ENCODE measurements at places on chromosomes 11 and 22. TPM values are rescaled to one million over a fixed set of nuclear protein-coding genes. Genes with fewer than 3 reads are reported as not detected.

DNA sequence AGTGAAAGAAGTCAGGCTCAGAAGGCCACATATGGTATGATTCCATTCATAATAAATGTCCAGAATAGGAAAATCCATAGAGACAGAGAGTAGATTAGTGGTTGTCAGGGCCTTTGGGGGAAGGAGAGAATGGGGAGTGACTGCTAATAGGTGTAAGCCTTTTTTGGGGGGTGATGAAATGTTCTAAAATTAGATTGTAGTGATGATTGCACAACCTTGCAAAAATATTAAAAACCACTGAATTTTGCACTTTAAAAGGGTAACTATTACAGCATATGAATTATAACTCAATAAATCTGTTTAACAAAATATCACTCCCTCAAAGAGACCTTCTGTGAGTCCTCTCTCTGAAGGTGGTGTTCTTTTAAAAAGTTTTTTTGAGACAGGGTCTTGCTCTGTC lies 72.3 kb upstream of the GRK3 start:
- no peak for DNase-seq

OR2AG1 gene
- not detected for total RNA-seq

MMP1 gene
- total RNA-seq, result not detected

CRYBA4 gene
- not detected for total RNA-seq

- no peak for DNase-seq
Observed at GRCh38 chr11:129144256-129144655, 47.9 kb downstream of the ARHGAP32 start.

DNA sequence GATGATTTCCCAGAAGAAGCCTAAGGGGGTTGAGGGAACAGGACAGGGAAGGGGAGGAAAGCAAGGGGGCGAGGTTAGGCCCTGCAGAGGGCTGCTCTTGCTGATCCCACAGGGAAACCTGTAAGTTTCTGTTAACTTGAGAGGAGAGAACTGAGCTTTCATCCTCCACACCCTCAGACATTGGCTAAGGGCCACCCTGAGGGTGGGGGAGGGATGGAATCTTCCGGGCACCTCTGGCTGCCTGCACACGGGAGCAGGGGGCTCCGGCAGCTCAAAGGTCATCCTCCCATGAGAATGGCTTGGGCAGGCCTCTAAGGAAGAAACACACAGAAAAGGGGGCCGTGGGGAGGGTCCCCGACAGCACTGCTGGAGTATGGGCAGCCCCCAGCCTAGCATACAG lies 108.1 kb downstream of the TSPAN18 start:
- no peak for DNase-seq

OR4D5 gene
- not detected for total RNA-seq

DNA sequence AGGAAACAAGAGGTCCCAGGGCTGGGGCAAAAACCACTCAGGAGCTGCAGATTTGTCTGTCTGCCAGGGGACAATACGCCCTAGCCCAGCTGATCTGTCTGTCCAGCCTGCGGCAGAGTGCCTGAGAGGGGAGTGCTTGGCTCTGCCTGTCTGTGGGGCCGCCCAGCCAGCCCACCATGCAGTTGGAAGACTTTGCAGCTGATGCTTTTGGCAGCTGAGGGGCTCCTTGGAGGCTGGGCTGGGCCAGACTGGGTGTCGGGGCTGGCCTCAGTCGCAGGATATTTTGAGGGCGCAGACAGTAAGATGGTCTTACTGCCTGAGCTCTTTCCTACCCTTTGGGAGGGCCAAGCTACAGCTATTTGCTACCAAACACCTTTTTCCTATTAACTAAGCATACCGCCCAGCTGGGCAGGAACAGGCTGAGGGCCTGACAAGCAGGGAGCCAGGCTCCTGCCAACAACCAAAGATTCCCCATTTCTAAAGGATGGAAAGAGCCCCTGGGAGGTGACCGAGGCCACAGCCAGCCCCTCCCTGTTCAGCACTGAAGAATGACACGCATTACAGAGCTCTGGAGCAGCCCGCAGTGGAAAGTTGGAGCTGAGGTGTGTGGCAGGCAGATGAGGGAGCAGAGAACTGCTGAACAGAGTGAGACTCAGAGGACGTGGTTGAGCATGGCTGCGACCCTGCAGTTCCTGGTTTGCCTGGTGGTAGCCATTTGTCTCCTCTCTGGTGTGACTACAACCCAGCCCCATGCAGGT lies at the start of gene FAM180B:
Gene FAM180B (plus strand): TSS at position 581 of the 758 bp plus-strand sequence. CDS start 91 bp downstream, at position 672.
- DNase-seq, result no peak

GRCh38 chr22:46764779-46765485 lies 2.5 kb downstream of the TBC1D22A start:
- no peak for DNase-seq

- DNase-seq, result no peak
Observed at GRCh38 chr11:14320020-14320419, 39.0 kb downstream of the RRAS2 start.

DNA sequence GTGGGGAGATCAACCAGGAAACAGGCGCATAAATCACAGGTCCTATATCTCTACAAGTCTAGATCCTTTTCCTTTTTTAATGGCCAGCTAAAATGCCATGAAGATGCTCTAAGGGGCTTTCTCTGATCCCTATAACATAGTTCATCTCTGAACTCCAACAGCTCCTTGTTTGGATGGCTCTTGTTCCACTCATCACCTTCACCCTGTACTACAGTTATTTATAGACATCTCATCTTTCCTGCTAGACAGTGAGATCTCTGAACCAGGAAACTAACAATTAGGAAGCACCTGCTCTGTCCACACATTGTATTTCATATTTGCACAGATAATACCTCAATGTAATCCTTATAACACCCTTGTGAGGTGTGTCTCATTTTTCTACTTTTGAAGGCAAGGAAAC lies 31.6 kb downstream of the KCNA4 start:
- no peak for DNase-seq

DNA sequence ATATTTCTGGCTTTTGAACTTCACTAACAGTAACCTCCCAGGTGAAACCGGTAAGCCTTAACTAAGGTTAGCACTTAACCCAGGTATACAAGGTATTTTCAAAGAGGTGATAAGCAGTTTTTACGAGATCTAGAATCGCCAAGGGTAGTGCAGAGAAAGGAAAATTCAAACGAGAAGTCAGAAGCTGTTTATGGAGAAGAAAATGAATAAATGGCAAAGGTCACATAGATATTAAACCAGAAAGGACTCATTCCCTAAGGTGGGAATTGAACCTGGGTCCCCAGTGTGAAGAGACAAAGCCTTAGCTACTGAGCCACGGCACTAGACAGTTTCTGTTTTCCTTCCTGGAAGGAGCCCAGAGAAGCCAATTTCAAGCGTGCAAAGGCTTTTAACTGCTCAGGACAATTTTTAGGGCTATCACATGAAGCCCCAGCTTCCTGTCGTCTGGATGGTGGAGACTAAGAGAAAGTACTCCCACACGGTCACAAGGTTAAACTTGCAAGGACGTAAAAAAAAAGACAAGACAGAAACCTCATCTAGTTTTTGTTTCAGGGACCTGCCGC lies 5.7 kb upstream of the C1QTNF6 start:
- DNase-seq, result no peak

- DNase-seq, result no peak
Observed at GRCh38 chr11:25981998-25982397, 349.9 kb upstream of the ANO3 start.

All from left lobe of liver (tissue), 2 donors.